ENCODE measurements at places on chromosomes 1 and 21.

DNA sequence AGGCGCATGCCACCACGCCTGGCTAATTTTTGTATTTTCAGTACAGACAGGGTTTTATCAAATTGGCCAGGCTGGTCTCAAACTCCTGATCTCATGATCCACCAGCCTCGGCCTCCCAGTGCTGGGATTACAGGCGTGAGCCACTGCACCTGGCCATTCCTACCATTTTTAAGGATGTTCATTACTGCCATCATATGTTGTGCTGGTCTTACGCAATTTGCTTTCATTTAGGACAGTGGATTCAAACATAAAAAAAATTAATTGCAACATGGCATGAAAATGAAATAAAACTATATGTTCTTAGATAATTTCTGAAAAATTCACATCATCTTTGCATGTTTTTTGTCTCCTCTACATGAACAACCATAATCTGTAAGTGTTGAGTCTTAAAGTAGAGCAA lies 527.7 kb downstream of the LTN1 start:
- no peak for DNase-seq

GRCh38 chr1:210700511-210700910 lies 371.8 kb downstream of the HHAT start:
- DNase-seq = no peak

DNA sequence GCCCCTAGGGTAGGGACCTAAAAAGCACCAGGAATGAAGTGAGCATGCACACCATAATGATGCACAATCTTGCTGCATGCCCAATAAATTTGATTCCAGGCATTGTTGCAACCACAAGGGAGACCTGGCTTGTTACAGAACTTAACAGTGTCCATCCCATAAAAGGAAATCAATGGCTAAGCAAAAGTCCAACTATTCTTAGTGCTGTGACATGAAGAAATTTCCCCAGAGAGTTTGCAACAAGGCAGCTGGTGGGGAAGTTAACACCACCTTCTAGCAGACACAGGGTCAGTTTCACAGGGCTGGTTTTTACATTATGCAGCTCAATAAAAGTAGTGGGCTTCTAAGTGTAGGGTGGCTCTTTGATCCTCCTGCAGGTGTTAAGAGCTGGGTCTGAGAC lies 221.1 kb downstream of the KCNJ6 start:
- DNase-seq = no peak

DNA sequence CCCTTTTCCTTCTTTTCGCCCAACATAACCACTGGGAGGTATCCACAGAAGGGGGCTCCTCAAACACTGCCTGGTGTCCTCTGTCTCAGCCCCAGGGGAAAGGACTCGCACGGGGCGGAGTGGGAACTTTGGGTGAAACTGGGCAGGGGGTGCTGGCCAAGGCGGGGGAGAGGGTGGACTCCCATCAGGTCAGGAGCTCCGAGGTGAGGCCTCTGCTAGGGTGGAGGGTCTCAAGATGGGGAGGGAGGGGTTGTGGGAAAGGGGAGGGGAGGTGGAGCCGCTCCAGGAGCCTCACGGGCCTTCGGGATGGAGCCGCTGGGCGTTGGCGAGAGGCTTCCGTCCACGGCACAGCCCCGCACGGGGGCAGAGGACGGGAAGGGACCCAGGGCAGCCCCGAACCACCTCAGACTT lies 43.2 kb upstream of the POFUT2 start:
- no peak for DNase-seq

GRCh38 chr1:10873189-10873588 lies 76.7 kb upstream of the CASZ1 start:
- peak; percentile 38 for DNase-seq

DNA sequence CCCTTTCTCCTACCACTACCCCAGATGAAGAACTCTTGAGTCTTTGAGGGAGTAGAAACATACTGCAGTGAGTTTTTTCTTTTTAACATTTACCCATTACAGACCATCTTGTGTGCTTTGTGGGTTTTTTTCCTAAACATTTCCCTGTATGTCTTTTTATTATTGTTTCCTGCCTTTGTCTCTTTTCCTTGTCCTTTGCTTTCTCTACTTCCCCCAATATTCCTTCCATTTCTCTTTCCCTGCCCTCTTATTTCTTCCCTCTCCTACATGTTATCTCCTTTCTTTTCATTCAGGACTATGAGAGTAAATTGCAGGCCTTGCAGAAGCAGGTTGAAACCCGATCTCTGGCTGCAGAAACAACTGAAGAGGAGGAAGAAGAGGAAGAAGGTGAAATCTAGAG lies 79.1 kb upstream of the PGD start:
- no peak for DNase-seq

DNA sequence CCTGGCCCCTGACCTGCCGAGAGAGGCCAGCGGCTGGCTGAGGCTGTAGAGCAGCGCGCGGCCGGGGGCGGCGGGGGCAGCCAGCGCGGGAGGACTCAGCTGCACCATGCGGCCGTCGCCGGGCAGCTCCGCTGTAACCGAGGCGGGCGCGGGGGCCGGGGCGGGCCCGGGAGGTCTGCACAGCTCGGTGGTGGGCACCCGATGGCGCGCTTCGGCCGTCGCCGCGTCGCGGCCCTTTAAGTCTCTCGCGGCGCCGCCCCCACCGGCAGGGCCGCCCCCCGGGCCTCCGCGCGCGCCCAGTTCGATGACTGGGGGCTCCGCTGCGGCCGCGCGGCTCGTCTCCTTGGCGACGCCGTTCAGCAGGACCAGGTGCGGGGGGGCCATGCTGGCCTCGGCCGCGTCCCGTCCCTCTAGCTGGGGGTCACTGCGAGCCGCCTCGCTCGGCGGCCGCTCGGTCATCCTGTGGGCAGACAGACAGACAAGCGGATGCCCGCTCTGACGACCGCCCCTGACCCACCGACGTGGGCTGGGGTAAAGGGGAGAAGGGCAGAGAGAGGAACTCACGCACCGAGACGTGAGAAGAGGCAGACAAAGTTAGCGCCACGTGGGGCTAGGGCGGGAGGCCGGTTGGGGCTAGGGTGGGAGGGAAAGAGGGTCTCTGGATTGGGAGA lies 6.5 kb downstream of the TAL1 start:
- no peak for DNase-seq
